ENCODE measurements at places on chromosomes 3 and 15.

DNA sequence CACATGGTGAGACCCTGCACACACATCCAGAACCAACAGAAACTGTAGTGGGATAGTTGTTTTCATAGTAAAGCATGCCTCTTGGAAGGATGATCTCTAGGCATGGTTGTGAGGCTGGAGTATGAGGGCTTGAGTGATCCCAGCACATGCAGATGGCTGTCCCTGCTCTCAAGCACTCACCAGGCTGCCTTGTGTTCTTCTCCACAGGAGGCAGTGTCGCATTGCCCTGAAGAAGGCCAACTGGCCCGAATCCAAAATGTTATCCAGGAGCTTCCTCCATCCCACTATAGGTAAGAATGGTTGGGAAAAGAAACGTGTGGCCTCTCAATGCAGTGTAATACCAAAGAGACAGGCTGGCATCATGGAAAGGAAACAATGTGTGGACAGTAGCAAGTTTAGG lies 82.7 kb downstream of the TMEM39A start:
- DNase-seq, result no peak

DNA sequence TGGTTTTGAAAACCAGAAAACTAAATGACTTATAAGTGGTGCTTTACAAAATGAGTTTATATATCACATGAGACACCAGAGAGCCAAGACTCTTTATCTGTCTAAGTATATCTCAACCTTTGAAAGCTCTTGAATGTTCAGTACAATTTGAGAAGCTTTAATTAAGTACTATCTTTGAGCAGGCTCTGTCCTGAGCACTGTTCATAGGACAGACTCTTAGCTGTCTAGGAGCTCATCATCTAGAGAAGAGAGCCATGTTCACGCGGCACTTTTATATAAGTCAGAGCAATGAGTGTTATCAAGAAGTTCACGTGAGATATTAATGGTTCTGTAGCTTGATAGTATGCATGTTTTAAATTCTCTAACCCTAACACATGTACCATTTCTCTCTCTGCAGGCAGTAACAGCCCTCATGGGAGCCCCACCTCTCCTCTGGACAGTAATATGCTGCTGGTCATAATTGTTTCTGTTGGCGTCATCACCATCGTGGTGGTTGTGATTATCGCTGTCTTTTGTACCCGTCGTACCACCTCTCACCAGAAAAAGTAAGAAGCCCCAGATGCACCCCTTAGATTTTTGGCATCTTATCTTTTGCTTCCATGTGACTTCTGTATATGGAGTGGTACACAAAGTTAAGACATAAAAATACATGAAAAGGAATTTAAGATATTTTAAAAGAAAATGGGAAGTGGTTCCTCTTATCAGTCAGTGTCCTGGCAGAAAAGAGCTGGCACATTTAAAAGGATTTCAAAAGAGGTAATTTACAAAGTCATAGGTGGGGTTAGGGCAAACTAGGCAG lies 86.0 kb downstream of the HCN4 start:
- DNase-seq, result no peak

DNA sequence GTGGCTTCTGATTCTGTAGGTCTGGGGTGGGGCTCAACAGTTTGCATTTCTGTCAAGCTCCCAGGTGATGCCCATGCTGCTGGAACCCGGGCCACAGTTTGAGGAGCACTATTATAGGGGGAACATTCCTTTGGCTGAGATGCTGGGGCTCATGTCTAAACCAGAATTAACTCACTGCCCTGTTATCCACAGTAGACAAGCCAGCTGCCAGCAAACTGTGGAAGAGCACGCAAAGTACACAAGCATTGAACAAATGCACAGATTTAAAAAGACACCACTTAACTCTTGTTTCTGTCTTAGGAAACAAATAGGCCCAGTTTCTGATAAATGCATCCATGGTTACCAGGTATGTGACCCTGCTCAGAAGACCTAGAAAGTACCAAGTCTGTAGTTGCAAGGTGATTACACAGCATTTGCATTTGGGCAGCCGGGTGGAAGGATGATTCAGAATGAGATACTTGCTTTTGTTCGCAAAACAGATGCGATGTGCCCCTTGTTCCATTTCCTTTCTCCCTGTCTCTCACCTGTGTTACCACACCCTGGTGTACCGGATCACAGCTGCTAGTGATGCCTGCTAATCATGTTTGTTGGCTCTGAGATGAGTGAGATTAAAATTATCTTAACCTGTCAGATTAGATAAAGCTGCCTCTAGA lies 12.4 kb downstream of the GYG1 start:
- DNase-seq, result no peak

- no peak for DNase-seq
Measured at GRCh38 chr15:92711457-92711831, 55.9 kb upstream of the FAM174B start.

DNA sequence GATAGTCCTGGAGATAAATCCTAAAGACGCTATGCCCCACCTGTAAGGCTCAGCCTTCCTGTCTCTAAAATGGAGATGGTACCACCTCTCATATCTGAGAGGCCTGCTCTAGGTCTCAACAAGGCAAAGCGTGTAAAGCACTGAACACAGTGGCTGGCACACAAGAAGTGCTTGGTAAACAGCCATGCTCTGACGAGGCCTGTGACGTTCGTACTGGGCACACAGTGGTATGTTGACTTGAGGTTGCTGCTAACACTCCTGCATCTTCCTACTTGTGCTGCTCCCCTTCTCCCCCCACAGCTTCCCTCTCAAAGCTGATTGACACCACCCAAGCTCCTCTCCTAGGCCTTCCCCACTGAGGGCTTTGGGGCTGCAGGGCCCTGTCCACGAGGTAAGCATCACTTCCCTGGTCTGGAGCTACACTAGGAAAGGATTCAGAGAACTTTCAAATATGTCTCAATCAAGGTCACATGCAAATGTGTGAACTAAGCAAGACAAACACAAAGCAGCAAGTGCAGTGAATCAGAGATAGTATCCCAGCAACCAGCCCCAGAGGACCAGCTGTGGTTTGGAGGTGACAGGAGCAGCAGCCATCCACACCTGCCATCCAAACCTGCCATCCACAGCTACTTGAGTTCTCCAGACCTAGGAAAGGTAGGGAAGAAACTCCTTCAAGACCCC lies 177.5 kb downstream of the STT3B start:
- DNase-seq, result no peak

- DNase-seq, result no peak
Measured at GRCh38 chr15:39200586-39200985, 380.3 kb upstream of the THBS1 start.

GRCh38 chr15:73161546-73161945 lies 109.3 kb downstream of the NEO1 start:
- DNase-seq, result no peak

DNA sequence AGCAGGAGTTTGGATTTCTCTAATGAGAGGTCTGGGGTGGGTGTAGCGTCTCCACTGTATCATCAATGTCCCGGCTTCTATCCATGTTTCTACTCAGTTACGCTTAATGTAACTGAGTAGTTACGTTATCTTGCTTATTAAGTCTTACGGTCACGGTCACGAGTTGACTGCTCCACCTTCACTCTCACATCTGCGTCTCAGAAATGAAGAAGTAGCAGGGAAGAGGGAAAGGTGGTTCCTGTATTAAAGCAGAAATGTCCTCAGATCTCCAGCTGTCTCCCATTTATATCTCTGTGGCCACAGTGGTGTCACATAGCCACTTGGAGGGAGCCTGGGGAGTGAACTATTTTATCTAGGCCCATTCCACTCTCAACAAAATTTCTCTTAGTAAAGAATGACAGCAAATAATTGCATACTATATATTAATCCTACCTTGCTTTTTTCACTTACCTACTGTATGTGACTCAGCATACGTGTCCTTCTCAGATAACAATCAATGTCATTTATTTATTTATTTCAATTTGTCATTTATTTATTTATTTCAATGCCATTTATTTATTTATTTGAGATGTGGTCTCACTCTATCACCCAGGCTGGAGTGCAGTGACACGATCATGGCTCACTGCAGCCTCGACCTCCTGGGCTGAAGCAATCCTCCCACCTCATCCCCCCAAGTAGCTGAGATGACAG lies 39.7 kb upstream of the RNU6-1 start:
- no peak for DNase-seq

GRCh38 chr15:31478702-31479221 lies 152.1 kb downstream of the KLF13 start:
- DNase-seq, result no peak

DNA sequence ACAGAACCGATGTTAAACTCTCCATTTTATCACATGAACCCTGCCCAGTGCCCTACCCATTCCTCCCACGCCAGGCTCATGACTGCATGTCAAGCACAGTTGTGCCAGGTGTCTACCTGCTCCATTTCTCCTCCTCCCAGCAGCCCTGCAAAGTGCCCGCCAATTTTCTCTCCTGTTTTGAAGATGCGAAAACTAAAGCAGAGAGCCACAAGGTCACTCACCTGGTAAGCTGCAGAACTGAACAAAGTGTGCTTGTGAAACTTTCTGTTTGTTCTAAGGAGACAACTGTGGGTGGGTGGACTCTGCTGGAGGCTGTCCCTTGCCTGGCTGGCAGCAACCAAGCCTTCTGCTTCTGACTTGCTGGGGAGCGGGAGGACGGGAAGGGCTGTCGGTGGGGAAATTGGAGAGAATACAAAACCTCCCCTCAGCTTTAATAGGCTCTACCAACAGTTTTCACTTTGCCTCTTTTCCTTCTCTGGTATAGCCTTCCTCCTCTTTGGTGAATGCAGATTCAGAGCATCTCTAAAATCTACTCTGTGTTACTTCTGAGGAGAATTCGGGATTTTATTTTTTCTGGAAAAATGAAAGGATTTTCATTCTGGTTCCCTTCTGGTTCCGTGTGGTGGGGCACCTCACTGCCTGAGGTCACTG lies 23.0 kb downstream of the LIMD1 start:
- DNase-seq, result no peak

GRCh38 chr3:16311960-16312451 lies 47.0 kb downstream of the OXNAD1 start:
- DNase-seq, result peak; percentile 55

DNA sequence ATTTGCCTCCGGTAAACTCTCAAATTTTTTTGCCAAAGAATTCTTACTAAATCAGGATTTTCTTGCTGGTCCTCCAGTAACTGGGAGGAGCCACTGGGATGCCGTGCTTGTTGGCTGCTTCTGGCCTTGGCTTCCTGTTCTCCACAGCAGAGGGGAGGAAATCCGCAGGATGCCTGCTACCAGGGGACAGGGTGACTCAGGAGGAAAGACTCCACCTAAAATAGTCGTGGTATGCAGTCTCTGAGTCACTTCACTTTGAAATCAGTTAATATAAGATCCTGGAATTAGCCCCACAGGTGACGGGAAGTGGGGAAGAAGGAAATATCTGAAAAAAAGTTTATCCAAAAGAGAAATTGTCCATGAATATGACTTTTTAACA lies 6.5 kb upstream of the TM4SF18 start:
- DNase-seq, result no peak

DNA sequence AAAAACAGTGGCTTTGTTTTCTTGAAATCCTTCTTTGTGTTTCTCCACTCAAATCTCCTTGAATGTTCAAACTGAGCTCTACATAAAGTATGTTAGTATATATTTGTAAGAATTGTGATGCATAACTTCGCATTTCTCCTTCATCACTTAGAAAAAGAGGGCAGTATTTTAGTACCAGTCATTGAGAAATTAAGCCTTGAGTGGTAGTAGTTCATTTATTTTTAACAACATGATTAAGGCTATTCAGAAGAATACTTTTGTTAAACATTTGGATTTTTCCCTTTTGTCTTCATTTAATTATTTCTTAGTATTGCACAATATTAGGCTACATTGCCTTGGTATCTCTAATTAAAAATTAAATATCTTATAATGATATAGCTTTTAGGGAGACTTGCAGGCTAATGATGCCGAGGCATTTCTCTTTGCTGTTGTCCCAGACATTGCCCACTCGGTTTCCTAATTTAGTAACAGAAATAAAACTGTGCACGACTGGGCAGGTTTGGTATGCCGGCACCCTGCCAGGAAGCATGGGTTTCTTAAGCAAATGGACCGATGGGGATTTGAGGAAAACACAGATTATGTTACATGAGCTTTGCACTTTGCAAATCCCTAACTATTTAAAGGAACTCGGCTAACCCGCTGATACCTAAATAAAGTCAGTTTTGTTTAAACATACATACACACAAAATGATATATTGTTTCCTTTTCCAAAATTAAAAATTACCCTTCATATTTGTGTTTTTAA lies 54.7 kb downstream of the LRRC28 start:
- no peak for DNase-seq

GRCh38 chr3:158095111-158095813 lies 11.0 kb downstream of the SHOX2 start:
- DNase-seq, result no peak

GRCh38 chr15:99424978-99425656 lies 140.7 kb upstream of the MEF2A start:
- peak; percentile 59 for DNase-seq

- no peak for DNase-seq
Measured at GRCh38 chr3:114858329-114858728, 288.8 kb downstream of the ZBTB20 start.

GRCh38 chr3:65664931-65665330 lies 373.8 kb downstream of the MAGI1 start:
- no peak for DNase-seq

GRCh38 chr3:100005665-100006393 lies 108.5 kb downstream of the FILIP1L start:
- no peak for DNase-seq

DNA sequence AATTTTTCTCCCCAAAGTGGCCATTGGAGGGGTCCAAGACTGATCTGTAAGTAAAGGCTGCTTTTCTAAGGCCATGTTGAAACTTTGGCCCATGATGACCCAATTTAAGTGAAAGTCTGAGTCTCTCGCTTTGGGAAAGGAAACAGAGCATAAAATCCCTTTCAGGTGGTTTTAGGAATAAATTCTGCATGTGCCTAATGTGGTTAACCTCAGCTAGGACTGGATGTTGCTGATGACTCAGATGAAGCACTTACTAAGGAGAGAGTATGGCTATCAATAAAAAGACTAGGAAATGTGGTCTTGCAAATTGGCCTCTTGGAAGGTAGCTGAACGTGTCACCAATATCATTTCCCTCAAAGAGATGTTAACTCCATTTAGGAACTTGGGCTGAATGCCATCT lies 458.5 kb downstream of the AGBL1 start:
- no peak for DNase-seq

- no peak for DNase-seq
Measured at GRCh38 chr3:152621006-152621868, 213.7 kb upstream of the P2RY1 start.

GRCh38 chr3:129323651-129324294 lies 45.1 kb downstream of the HMCES start:
- DNase-seq, result no peak

DNA sequence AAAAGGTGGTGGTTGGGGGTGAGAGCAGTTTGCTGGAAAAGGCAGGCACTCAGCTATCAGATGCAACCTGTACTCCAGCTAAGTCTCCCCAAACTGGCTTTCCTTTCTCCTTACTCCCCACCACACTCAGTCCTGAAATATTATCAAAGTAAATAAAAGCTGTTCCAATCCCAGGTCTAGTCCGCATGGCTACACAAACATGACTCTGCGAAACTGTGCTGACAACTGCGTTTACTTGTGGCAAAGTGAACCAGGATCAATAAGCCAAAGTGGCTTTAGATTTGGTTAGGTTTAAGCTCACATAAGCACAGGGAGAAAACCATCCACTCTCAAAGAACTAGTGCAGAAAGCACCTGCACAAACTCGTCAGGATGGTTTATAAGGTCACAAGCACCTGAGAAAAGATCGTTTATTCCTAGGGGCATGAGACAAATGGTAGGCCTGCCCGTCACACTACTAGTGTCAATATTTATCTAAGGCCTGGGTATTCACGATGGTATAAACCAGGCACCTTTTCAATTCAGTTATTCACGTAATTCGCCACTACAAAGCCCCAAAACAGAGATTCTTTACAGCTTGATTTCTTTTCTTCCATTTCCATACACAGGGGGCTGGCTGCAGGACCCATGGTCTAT lies 25.3 kb downstream of the LRIG1 start:
- no peak for DNase-seq

Measured in activated T-cell treated with anti-CD3 and anti-CD28 coated beads, Interleukin-2, amount 50 U/mL, for 1 hour (primary cell).